ENCODE measurements at places on chromosomes 5 and 9. TPM values are rescaled to one million over a fixed set of nuclear protein-coding genes. Genes with fewer than 3 reads are reported as not detected.

GLRA1 gene
- 1.4 TPM for total RNA-seq

F2RL1 gene
- 4.2 TPM for total RNA-seq

GABRB2 gene
- 16.1 TPM for total RNA-seq

TYRP1 gene
- total RNA-seq, result 326 TPM

ENTREP1 gene
- total RNA-seq, result 16.7 TPM

All from camera-type eye (tissue), 1 donor.